Effector CD8-positive, alpha-beta T cell (primary cell): ENCODE measurements at places on chromosomes 7 and 10.

DNA sequence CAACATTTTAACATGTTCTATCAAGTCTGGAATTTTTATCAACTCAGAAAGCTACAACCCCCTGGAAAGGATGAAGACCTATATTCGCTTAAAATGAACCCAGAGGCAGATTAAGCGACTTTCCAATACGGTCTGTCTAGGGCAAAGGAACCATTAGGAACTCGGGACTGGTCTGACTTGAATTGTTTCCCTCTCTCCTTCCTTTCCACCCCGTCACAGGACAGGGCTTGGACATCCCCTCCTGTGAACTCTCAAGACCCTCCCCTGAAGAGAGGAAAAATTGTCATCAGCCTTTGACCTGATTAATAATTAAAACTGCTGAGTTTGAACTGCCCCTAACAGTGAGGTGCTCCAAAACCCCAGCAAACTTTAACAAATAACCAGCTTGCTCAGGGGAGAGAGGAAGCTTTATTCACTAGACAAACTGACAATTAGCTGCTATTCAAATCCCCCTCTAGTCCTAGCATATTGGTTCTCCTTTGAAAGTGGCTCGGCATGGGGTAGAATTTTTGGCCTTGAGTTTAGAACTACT is 22.6 kb upstream of the SLF2 start:
- DNase-seq, result no peak

GRCh38 chr10:97049670-97050069 is 136.1 kb downstream of the SLIT1 start:
- DNase-seq, result no peak

GRCh38 chr10:50033481-50033880 is 34.3 kb upstream of the WASHC2A start:
- no peak for DNase-seq

DNA sequence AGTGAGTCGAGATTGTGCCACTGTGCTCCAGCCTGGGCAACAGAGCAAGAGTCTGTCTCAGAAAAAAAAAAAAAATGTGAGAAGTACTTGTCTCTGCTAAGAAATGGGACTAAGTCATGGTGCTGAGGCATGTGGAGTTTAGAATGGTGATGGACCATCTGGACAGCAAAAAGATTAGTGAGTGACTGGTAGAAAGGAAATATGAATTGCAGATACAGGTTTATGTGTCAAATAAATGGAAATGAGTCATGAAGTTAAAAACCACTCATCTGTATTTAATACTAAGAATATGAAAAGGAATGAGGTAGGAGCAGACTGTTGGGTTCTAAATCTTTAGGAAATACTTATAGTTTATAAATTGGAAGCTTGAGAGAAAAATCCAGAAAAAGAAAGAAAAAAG is 625.7 kb upstream of the ANKRD30A start:
- DNase-seq, result no peak

GRCh38 chr7:46990761-46991160 is 591.1 kb downstream of the TNS3 start:
- no peak for DNase-seq

DNA sequence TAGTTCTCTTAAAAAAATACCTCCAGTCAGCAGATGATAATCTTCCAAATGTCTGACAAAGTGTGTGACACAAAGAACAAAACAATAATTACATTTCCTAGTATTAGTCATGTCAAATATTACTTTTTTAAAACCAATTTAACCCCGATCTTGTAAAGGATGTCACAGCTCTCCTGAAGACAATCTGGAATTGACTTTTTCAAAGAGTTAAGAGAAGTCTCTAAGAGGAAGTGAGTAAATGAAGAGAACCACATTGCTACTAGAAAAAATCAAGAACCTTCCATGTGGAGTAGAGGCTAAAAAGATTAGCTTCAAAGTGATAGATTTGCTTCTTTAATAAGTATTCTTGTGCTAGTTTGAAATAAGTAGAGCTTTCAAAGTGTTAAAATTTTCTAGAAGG is 218.2 kb upstream of the IMMP2L start:
- no peak for DNase-seq

DNA sequence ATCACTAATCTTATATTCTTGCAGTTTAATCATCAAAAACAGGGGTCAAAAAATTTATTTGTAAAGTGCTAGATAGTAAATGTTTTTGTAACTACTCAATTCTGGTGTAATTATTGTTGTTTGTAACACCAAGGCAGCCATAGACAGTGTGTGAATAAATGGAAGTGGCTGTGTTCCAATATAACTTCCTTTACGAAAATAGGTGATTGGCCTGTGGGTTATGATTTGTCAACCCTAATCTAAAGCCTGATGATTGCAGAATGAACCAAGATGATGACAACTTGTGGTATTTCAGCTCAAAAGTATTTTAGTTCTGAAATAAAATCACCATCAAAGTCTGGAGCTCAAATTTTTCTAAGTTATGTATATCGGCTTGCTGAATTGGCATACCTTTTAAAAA is 34.4 kb upstream of the ETV1 start:
- no peak for DNase-seq

DNA sequence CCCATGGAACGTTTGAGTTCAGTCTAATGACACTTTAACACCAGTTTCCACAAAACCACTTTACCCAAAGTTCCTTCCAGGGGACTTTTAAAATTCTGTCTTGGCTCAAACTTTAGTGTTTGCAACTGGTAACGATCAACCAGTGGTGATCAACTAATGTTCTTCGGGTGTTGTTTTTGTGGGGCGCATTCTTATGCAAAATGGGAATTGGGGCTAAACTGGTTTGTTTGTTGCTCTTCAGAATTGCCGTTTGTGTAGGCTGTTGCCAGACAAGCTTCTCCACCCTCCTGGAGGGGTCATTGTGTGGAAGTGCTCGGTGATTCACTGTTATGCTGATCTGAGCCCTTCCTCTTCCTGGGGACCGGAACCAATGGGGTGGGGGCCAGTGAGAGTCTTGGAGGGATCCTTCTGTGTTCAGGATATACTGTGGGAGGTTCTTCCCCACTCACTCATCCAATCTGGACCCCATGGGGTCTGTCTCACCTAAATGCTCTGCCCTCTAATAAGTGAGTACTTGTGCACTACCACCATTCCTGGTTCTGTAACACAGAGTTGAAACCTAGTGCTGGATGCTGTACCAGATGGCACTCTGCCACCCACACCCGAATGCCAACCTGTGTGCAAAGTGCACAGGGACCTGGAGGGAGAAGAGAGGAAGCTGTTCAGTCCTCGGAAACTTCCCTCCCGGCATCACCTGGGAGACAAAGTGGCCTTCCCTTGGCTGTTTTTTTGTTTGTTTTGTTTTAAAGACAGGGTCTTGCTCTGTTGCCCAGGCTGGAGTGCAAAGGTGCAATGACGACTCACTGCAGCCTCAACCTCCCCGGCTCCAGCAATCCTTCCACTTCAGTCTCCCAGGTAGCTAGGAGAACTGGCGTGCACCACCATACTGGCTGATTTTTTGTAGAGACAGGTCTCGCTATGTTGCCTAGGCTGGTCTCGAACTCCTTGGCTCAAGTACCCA is 2.1 kb downstream of the NFE2L3 start:
- no peak for DNase-seq

GRCh38 chr7:137146552-137147337 is 196.8 kb downstream of the PTN start:
- no peak for DNase-seq

GRCh38 chr7:128259131-128260061 is 18.3 kb downstream of the LEP start:
- DNase-seq, result no peak

GRCh38 chr7:119010635-119011034 is 786.1 kb downstream of the ANKRD7 start:
- DNase-seq, result no peak

DNA sequence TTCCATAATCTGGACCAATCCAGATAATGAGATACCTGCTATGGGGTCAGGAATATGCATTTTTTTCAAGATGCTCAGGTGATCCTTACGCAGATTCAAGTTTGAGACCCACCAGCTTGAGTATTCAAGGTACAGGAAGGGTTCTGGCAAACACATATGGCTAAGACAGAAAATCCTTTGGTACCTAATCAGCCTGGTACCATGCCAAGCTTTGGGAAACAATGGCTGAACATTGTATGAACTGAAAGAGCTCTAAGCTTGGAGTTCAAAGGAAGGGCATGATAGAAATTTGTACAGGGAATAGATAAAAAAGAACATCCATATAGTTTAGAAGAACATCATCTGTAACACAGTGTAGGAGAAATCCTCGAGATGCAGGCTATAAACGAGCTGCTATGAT is 382.7 kb downstream of the THSD7A start:
- no peak for DNase-seq

DNA sequence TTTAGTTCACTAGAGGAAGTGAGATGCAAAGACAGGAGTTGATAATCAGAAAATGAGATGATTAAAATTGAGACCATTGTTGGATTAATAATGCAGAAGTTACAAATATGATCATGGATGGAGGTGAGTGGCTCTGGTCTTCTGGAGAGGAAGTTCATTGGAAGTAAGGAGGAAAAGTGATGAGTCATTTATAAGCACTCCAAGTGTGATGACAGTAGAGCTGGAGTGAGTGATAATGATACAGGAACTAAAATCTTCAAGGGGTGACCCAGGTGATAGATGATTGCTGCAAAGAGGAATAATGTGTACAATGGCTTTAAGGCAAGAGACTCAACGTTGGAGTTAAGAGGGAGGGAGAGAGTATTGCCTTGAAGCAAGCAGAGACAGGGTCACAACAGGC is 20.7 kb downstream of the ZNF32 start:
- DNase-seq, result no peak

GRCh38 chr7:63014792-63015191 is 983.9 kb upstream of the ZNF722 start:
- DNase-seq, result no peak

GRCh38 chr10:126191192-126191591 is 197.1 kb downstream of the ADAM12 start:
- DNase-seq, result no peak

GRCh38 chr7:77727936-77728701 is 31.9 kb downstream of the RSBN1L start:
- no peak for DNase-seq

GRCh38 chr7:92057375-92057774 is 76.9 kb downstream of the CYP51A1 start:
- no peak for DNase-seq

- DNase-seq, result no peak
Observed at GRCh38 chr7:155020996-155021395, 18.1 kb upstream of the PAXIP1 start.

- DNase-seq, result no peak
Observed at GRCh38 chr7:30193336-30193943, 58.7 kb downstream of the MTURN start.

DNA sequence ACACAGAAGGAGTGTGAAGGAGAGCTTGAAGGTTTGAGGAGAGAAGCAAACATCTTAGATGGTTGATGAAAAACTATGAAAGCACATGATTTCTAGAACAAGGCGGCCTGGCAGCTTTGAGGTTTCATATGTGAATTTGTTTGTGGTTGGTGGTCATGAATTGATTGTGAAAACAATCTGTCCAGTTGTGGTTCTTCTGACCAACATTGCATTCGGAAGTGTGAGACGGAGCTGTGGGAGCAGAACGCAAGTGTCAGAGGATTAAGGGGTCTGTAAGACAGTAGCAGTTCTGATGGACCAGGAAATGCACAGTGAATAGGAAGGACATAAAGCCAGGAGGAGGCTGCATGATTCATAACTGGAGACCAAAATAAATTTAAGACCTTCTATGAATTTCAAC is 594.6 kb downstream of the NXPH1 start:
- no peak for DNase-seq

- DNase-seq, result no peak
Observed at GRCh38 chr10:47051741-47052238, 140.6 kb downstream of the PTPN20 start.

GRCh38 chr10:98963608-98964007 is 272.0 kb downstream of the HPSE2 start:
- no peak for DNase-seq

DNA sequence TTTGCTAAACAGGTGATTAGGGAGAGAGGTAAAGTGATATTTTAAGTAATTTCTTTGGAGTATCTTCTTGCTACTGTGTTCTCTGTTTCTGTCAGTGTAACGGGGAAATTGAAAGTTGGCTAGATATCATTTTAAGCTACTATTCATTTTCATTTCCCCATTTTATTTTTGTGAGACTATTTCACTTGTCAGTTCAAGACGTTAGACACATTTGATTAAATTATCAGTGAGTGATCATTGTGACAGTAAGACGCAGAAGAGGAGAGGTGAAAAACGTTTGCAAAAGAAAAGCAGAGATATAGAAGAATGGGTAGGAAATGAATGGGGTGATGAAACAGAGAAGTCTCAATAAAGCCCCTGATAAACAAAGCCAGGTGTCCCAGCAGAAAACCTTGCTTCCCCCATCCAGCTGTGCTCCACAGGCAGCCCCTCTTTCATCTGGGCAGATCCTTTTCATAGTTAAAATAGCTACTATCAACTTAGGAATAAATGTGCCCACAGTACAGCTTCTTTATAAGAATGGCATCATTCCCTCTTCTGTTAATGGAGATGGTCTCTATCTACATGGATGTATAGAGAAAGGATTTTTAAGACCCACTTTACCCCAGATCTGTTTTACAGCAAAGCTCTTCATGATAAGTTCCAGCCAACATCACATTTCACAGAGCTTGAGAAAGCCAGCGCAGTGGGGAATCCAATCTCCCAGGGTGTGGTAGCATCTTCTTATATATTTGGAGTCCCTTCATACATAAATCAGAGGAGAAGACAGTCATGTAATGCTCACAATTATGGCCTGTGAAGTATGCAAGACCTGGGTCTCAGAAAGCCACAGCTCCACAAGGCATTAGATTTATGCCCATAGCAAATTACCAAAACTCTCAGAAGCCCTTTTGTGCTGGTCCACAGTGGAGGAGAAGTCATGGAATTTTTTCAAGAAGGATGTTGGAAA is 138.1 kb upstream of the ITGB1 start:
- no peak for DNase-seq

DNA sequence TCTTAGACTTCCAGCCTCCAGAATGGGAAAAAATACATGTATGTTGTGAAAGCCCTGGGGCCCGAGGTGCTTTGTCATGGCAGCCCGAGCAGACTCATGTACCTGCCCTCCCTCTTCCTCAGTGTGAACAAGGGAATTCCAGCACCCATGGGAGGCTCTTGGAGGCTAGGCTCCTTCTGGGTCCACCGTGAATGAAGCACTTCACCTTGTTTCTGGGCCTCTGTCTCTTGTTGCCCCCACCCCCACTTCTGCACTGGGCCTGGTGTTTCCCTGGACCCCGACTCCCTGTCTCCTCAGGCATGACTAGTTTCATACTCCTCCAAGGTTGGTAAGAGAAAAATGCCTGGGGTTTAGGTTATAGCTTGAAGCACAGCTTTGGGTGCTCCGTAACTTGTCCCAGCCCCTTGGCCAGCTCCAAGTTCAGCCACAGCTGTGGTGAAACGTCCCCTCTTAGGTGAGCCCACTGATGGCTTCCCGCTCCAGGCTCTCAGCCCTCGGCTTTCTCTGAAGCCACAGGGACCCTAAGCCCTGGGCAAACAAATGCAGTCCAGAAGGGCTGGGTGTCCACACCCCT is 30.2 kb upstream of the ARHGAP22 start:
- no peak for DNase-seq

DNA sequence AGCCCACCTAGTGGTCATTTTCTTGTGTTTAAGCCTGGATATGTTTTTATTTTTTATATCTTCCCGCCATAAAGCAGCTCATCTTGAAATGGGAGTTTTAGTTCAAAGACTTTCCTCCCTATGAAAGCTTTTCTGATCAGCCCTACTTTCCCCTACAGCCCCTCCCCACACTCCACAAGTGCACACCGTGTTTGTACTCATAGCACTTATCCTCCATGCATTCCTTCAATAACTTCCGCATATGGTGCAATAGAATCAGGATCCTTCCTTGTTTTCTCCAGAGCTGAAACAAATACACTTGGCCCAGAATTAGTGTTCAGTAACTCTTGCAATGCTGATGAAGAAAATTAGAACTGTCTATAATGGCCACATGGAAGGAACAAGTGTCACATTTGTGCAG is 235.9 kb downstream of the KCNMA1 start:
- DNase-seq, result no peak
